ENCODE measurements at places on chromosomes 11 and 22.

DNA sequence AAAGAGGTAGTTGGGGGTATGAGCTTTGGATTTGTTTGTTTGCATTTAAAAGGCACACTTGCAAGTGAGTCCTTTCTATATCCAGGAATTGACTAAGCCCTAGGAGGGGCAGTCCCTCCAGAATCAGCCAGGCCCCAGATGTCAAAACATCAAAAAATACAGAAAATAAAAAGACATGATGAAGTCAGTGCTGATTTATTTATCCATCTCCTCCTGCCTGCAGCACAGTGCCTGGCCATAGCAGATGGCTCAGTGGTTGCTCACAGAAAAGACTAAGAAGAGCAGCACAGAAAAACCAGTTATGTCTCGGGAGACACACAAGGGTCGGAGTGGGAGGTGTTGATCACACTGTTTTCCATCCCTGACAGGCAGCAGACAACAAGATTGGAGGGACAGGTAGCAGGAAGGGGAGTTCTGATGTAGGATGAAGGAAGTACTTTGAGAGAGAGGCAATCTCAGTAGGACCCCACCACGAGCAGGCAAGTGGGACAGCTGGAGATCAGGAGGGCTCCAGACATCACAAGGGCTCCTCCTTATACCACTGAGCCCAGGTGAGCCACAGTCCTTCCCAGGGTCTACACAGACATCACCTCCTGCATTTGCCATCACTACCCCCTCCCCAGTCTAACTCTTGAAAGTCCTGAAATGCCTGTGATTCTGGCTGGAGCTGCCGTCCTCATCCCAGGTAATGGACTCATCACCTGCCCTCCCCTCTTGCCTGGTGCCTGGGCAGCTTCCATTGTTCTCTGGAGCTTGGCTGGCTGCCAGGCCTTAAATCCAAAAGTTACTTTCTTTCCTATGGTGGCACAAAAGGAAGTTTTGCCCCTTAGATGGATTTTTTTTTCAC, 32.3 kb downstream of the TMPRSS5 start:
- no peak for DNase-seq

- DNase-seq = no peak
These were observed 311.9 kb downstream of the METTL15 start for GRCh38 chr11:28420099-28420498.

GRCh38 chr11:119339589-119340334, 921 bp downstream of the C1QTNF5 start:
- DNase-seq = peak; percentile 28

- no peak for DNase-seq
These were observed 185.4 kb downstream of the IGLL1 start for GRCh38 chr22:23394525-23395326.

DNA sequence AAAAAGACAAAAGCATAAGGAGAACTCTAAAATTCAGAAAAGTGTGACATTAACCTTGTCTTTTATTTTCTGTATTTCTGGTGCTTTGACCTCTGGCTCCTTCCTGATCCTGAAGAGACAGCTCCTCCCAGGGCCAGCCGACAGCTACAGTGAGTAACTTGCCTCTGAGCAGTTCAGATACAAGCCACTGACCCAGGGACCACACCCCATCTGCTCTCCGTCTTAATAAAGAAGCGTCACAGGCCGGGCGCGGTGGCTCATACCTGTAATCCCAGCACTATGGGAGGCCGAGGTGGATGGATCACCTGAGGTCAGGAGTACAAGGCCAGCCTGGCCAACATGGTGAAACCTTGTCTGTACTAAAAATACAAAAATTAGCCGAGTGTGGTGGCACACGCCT, 6.5 kb downstream of the MLC1 start:
- no peak for DNase-seq

DNA sequence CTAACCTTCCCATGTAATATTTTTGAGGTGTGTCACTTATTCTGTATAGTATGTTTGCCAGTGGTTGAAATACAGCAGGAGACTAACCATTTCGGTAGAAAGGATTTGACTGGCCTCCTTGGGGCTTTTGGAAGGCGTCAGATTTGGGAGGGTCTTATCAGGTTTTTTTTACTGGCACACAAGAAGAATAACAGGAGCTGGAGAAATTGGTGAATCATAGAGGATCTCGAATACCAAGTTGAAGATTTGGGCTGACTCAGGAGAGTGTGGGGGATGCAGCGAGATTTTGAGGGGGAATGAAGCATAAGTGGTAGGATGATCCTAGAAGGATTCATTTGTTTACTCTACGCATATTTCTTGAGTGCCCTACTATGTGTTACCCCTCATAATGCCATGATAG, 200.5 kb downstream of the DDX10 start:
- no peak for DNase-seq

DNA sequence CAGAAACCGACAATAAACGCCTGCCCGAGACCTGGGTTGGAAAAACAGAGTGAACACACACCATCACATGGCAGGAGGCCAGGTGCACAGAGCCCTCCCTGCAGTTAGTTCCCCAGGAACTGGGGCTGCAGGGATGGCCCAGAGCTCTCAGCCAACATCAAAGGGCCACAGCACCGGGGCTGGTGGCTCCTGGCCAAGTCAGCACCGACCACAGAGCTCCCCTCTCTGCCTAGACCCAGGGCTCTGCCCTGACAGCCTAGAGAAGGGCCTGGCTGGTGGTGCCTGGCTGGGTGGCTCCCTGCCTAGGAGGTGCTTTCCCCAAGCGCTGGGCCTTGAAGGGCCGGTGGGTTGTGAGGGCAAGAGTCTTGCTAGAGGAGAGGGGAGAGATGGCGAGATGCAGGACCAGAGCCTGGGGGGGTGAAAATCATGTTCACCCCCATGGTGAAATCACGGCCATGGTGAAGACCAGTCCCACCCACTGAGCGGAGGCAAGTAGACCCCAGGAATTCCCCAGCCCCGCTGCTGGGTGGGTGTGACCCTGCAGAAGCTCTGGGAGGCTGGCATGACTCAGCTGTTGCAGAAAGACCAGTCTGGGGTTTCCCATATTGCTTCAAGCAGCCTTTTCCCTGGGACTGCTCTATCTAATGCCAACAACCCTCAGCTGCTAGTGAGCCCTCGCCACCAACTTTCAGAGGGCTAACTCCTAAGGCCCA, 7.2 kb upstream of the BID start:
- peak; percentile 78 for DNase-seq

DNA sequence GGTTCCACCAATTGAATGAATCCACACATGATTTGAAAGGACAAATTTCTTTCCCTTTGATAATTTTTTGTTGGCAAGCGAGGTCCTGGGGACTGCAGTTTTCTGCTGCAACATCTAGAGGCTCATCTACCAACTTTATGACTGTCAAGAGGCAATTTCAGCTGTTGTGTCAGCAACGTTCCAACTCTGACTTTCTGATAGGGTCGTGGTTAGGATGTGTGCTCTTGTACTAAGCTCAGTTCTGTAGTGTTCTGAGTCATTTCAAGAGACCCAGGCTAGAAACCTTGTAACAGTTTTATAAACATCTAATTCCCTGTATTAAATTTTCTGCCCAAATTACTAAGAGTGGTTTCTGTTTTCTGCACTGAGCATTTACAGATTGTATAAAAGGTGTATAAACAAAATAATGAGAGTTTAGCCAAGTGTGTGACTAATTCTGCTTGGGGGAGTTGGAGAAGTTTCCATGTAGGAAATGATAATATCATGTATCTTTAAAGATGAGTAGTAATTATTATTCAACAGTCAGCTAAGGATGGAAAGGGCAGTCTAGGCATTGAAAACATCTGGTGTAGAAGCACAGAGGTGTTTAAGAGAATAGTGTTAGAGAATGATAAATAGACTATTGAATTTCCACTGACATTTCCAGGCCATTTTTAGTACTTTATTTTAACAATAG, 72.2 kb downstream of the RBMXL2 start:
- no peak for DNase-seq

- no peak for DNase-seq
These were observed 59.8 kb downstream of the LUZP2 start for GRCh38 chr11:24556693-24557092.

- no peak for DNase-seq
These were observed 132.7 kb downstream of the DBX1 start for GRCh38 chr11:20027556-20028013.

DNA sequence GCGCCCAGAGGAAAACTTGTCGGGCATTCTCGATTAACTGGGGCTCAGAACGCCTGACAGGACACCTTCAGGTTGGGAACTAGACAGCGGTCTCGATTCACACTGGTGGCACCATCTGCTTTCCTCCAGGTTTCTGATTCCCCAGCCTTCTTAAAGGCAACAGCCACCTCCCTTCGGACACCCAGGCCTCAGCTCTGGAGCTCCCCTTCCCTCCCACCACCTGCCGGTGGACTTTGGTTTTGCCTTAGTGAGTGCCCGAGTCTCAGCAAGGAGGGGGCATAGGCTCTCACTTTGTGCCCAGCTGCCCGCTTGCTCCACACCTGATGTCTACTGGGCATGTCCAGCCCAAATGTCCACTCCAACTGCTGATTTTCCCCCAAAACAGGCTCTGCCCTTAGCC, 110.4 kb upstream of the PARVA start:
- DNase-seq = no peak
